ENCODE measurements at places on chromosomes 13 and 19.

GRCh38 chr13:110929104-110929777 lies 14.4 kb upstream of the ANKRD10 start:
- DNase-seq, result no peak

- no peak for DNase-seq
These were observed 1686.7 kb upstream of the MIR17HG start for GRCh38 chr13:89660752-89661151.

- DNase-seq, result no peak
These were observed 1439.4 kb downstream of the UQCRFS1 start for GRCh38 chr19:27773318-27774094.

DNA sequence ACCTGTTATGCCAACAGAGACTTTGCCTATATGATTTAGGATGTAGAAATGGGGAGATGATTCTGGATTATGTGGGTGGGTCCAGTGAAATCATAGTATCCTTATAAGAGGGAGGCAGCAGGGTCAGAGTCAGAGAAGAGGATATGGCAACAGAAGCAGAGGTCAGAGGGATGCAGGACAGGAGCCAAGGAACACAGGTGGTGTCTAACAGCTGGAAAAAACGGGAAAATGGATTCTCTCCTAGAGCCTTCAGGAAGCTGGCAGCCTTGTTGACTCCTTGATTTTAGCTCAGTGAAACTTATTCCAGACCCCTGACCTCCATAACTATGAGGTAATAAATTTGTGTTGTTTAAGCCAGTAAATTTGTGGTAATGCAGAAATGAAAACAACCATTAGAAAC lies 28.8 kb upstream of the OXGR1 start:
- no peak for DNase-seq

DNA sequence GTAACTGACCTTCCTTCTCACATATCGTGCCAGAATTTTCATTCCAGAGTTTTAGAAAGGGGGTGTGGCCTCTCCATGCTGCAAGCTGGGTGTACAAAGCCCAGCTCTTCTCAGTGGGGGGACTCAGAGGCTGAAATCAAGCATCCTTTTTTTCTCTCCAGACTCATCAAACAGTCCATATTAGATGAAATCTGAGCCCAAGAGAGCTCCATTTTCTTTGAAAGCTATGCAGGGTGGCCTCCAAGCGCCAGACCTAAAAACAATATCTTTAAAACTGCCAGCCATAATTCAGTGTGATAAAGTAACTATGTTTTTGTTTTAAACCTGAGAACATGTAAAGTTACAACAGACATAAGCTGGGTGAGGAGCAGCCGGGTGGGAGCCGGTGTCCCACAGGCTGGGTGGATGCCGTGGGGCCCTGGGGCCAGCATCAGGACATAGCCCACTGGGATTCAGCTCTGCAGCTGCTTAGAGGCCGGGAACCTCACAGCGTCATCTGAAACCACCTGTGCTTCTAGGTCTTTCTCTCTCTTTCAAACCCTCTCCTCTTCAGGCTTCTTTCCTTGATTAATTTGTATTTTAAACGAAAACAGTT lies 249.2 kb downstream of the ZNF536 start:
- DNase-seq, result no peak

GRCh38 chr19:1624458-1624857 lies 19.2 kb upstream of the UQCR11 start:
- no peak for DNase-seq

- DNase-seq, result no peak
These were observed 462.1 kb downstream of the OLFM4 start for GRCh38 chr13:53490752-53491151.

DNA sequence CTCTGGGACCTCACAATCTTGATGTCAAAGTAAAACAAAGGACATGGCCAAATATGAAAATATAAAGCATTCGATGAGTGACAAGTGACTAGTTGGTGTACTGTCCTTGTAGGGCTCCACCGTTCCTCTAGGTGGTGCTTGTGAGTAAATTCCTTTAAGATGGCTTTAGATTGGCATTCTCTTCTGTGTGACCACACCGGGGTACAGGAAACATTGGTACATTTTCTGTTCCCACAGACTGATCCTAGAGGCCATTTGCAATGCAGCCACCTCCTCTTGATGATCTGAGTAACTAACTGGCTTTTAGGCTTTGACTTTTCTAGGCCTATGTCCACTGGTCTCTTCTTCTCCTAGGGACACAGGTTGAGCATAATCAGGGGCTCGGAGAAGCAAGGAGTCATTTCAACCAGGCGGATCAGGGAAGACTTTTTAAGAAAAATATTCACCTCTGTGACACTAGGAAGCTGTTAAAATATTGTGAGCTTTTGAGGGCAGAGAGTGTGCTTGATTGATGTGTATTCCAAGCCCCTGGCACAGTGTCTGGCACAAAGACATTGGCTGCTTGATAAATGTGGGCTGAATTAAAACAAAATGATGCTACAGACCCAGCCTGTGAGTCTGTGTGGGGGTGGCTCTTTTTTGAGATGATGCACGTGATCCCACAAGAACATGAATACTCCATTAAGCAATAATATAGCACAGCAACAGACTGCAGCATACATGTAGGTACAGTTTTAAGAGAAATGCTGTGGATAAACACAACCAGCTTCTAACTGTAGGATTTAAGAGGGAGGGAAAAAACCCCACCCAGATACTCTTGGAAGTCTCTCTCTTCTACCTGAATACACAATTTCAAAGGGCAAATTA lies 21.0 kb downstream of the EPSTI1 start:
- DNase-seq, result no peak

GRCh38 chr13:110431425-110432294 lies 124.6 kb downstream of the COL4A2 start:
- no peak for DNase-seq

- peak; percentile 55 for DNase-seq
These were observed 262.3 kb downstream of the TBC1D4 start for GRCh38 chr13:75219479-75220237.

- no peak for DNase-seq
These were observed 78.6 kb downstream of the ABCC4 start for GRCh38 chr13:95222733-95223018.

GRCh38 chr19:34838753-34839431 lies 65.9 kb upstream of the ZNF599 start:
- no peak for DNase-seq

DNA sequence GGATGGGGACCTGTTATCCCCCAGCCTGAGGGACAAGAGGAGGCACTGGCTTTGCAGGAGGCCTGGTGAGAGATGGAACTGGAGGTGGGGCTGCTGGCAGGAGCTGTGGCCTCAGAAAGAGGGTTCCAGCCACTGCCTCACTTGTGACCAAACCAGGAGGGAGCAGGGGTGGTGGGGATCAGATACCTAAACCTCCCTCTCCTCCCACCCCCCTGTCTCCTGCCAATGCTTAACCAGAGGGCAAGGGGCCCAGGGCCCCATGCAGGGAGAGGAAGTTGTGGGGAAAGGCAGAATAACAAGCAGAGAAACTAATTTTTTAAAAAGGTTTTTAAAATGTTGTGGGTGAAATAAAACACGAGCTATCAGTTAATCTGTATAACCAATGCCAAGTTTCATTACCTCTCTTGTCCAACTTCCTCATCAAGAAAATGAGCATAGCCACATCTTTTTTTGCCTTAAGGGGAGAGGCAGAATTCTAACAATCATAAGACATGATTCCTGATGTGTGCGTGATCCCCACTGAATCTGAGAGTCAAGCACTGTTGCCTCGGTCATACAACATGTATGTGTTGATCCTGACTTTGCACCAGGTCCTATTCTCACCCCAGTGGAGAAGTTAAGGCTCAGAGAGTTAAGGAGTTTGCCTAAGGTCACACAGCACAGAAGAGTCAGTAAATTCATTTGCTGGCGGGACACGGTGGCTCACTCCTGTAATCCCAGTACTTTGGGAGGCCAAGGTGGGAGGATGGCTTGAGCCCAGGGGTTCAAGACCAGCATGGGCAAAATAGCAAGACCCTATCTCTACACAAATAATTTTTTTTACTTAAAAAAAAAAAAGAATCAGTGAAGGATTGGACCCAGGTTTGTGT lies 12.9 kb downstream of the FXYD5 start:
- DNase-seq, result no peak

DNA sequence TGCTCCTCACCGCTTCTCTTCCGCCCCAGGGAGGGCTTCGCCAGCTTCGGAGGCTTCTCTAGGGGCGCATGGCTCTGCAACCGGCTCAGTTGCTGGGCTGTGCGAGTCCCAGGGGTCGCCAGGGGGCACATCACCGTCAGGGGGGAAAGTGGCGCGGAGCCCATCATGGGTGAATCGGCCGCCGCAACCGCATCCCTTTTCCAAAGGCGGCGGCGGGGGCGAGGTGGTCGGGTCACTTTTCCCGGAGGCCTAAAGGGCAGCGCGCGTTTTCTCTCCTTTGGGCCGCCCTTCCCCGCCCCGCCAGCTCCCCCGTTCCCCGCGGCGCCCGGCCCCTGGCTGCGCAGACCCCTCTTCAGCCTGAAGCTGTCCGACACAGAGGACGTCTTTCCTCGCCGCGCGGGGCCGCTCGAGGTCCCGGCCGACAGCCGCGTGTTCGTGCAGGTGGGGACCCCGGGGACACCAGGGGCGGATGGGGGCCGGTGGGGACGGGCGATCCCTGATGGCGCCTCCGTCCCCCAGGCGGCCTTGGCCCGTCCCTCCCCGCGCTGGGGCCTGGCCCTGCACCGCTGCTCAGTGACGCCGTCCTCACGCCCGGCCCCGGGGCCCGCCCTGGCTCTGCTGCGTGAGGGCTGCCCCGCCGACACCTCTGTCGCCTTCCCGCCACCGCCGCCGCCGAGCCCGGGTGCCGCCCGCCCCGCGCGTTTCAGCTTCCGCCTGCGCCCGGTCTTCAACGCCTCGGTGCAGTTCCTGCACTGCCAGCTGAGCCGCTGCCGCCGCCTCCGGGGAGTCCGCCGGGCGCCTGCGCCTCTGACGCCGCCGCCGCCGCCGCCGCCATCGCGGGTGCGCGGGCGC lies 1.7 kb downstream of the TGFBR3L start:
- no peak for DNase-seq

DNA sequence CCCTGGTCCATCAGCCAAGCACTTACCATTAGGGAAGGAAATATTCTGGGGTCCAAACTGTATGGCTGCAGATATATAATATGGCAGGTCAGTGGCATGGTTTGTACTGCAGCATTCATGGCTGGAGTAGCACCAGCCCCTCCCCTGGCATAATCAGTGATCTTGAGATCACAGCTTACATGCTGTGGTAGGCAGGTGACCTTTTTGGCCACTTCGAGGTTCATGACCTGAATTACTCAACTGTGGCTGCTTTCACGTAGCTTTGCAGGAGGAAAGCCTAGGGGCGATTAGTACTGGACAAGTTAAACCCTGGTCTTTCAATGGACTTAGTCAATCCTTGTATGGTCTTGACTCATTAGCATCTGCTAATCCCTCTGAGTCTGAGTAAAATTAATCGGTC lies 169.8 kb downstream of the SPRY2 start:
- no peak for DNase-seq

- no peak for DNase-seq
These were observed 148.1 kb downstream of the USP12 start for GRCh38 chr13:27023385-27024073.

DNA sequence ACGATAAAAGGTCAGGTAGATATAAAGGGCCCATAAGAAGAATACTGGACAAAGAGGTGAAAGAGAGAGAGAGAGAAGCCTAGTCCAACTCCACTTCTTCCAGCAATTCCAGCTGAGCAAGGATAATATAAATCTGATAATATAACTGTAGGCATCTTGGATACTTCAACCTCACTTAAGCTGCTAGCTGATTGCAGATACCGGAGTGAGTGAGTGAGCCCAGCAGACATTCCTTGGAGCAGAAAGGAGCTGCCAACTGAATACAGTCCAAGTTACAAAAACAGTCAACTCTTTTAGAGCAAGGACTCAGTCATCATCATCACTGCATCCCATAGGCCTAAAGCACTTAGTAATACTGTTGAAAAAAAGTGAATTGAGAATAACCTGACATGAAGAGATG lies 387.6 kb downstream of the SLITRK6 start:
- DNase-seq, result no peak

- DNase-seq, result no peak
These were observed 155.6 kb downstream of the COG6 start for GRCh38 chr13:39811051-39811450.

GRCh38 chr19:29568036-29569025 lies 37.8 kb upstream of the POP4 start:
- no peak for DNase-seq

- DNase-seq, result no peak
These were observed 45.8 kb downstream of the GGACT start for GRCh38 chr13:100542826-100543156.

DNA sequence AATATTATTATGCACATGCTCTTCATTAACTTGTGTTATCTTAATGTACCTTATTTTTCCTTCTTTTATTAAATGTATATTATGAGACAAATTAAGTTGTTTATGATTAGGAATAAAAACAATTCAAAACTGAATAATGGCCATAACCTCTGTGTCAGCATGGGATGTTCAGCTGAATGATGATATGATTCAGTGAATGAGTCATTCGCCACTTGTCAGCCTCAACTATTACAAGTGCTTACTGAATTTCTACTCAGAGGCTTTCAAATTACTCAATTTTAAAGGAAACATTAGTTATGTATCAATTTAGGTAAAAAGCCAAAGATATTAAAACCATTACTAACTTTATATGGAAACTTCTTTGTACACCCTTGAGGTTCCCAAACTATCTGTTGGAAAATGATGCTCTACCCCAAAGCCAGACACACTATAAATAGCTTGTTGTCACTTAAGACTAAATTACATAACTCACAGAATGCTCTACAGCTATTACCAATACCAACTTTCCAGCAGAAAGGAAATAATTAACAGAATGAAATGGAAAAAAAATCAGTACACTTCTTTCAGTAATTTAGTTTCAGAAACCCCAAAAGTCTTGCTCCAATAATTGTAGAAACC lies 14.4 kb downstream of the LIG4 start:
- DNase-seq, result no peak

GRCh38 chr19:8245869-8246835 lies 37.0 kb downstream of the CERS4 start:
- no peak for DNase-seq

- DNase-seq, result peak; percentile 34
These were observed 16.3 kb downstream of the CILP2 start for GRCh38 chr19:19554074-19555023.

DNA sequence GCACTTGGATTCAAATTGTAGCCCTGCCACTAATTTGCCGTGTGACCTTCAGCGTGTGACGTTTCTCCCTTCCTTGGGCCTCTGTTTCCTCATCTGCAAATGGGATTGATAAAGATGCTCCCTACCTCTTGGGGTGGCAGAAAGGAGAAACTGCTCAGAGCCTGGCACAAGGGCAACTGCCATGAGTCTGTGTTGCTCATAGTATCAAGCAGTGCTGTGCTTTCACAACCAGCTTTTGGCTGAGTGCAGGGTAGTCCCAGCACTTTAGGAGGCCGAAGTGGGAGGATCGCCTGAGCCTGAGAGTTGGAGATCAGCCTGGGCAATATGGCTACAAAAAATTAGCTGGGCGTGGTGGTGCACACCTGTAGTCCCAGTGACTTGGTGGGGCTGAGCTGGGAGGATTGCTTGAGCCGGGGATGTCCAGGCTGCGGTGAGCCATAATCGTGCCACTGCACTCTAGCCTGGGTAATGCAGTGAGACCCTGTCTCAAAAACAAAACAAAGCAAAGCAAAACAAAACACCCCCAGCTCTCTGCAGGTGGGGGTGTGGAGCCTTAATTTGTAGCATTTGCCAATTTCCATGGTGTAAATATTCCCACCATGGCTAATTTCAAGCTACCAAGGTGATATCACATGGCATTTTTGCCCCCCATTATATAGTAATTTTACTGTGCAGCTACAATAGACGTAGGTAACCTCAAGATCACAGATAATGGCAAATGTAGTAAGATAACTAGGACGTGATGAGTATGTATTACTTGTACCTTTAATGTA lies 1.6 kb upstream of the MARK4 start:
- no peak for DNase-seq
